GM19239 (cell line): ENCODE measurements at places on chromosomes 12 and 14.
A peak's percentile ranks its signal among the peaks of the same experiment; 100 is the strongest.

GRCh38 chr12:3574986-3575385, 84.0 kb downstream of the PRMT8 start:
- no peak for DNase-seq

- DNase-seq = no peak
These were observed 166.1 kb upstream of the SYT10 start for GRCh38 chr12:33605757-33606156.

DNA sequence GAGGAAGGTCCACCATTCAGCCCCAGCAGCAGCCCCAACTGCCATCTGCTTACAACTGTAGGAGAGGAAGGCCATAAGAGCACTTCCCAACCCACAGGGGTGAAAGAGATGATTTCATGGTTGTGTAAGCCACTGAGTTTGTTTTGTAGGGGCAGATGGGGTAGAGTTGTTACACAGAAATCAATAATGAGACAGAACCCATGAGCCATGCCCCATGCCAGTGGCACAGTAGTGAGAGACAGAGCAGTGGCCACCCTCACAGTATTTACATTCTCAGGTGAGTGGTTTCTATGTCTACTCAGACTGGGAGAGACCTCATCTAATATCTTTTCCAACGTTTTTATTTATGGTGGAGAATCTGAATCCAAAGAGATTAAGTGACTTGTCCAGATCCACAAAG, 68.6 kb downstream of the NUAK1 start:
- no peak for DNase-seq

GRCh38 chr14:76002383-76002782, 16.8 kb downstream of the IFT43 start:
- no peak for DNase-seq

- peak; percentile 91 for DNase-seq
These were observed 80.3 kb downstream of the WDR20 start for GRCh38 chr14:102220031-102220430.

- DNase-seq = no peak
These were observed 15.1 kb downstream of the MVK start for GRCh38 chr12:109588461-109589239.

- no peak for DNase-seq
These were observed 199.9 kb downstream of the CCDC91 start for GRCh38 chr12:28390206-28390605.

DNA sequence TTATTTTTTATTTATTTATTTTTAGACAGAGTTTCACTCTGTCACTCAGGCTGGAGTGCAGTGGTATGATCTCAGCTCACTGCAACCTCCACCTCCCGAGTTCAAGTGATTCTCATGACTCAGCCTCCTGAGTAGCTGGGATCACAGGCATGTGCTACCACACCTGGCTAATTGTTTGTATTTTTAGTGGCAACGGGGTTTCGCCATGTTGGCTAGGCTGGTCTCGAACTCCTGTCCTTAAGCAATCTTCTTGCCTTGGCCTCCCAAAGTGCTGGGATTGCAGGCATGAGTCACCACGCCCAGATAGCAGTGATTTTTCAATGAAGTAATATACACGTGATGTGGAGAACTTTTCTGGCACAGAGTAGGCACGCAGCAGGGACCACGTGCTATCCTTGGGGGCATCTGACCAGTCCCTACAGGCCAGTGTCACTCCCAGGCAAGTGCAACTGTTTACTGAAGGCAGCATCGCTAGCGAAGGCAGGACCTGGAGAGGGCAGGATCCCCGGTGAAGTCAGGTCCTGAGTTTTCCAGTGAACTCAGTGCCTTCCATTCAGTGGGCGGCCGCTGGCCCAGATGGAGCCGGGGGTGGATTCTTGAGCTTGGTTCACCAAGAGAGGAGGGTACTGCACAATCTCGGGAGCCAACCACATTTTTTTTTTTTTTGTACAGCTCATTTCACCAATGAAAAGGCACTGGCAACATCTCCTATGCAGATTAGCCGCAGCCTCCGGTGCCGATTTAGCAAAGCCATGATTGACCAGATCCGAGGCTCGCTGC, 11.1 kb upstream of the CLMN start:
- DNase-seq = no peak

DNA sequence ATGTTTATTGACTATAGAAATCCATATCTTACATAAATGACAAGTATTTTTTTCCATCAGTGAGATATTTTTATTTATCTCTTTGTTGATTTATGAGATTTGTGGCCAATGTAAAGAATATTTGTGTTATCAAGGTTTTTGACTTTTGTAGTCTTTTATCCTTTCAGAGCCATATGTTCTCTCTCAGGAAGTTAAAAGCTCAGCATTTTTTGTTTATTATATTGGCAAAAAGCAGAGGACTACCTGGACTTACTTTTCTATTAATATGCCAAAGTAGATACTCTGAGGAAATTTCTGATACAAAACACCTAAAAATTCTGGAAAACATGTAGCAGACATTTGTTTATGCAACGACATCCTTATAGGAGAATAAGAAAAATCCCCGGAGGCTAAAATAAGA, 490.3 kb downstream of the SLC6A15 start:
- no peak for DNase-seq

GRCh38 chr12:80189241-80189640, 89.9 kb downstream of the OTOGL start:
- DNase-seq = no peak

DNA sequence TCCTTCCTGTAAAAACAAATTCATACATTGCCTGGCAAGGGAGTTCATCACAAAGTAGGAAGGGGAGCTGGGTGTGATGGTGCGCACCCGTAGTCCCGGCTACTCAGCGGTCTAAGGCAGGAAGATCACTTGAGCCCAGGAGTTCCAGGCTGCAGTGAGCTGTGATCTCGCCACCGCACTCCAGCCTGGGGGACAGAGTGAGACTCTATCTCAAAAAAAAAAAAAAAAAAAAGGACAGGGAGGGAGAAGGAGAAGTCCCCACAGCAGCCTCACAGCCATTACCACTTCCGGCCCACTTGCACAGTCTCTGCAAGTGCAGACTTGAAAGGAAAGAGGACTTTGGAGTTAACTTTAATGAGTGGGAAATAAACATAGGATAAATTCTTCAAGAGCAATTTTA, 121.0 kb downstream of the FBXL14 start:
- DNase-seq = peak; percentile 14

- no peak for DNase-seq
These were observed 4.1 kb downstream of the ARF6 start for GRCh38 chr14:49896966-49897365.

GRCh38 chr14:106605548-106606448, 1079.4 kb downstream of the TMEM121 start:
- peak; percentile 59 for DNase-seq

GRCh38 chr12:126355346-126355745, 1290.1 kb downstream of the AACS start:
- DNase-seq = no peak

- no peak for DNase-seq
These were observed 102.8 kb upstream of the EGLN3 start for GRCh38 chr14:34053666-34054065.

- DNase-seq = no peak
These were observed 106.3 kb downstream of the LRIG3 start for GRCh38 chr12:58814036-58814435.
